ENCODE measurements at places on chromosomes 13 and 19.

- no peak for DNase-seq
Observed at GRCh38 chr19:6718741-6719539, 1.5 kb downstream of the C3 start.

GRCh38 chr19:1847684-1848398 is 442 bp downstream of the REXO1 start:
- no peak for DNase-seq

DNA sequence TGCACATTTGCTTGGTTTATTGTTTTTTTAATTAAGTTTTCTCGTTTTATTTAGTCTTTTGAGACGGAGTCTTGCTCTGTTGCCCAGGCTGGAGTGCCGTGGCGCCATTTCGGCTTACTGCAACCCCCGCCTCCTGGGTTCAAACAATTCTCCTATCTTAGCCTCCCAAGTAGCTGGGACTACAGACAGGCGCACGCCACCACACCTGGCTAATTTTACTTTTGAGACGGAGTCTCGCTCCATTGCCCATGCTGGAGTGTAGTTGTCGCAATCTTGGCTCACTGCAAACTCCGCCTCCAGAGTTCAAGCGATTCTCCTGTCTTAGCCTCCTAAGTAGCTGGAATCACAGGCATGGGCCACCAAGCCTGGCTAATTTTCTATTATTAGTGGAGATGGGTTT is 1.3 kb downstream of the RPS9 start:
- DNase-seq: no peak

- no peak for DNase-seq
Observed at GRCh38 chr13:113147206-113147605, 11.2 kb upstream of the PROZ start.

DNA sequence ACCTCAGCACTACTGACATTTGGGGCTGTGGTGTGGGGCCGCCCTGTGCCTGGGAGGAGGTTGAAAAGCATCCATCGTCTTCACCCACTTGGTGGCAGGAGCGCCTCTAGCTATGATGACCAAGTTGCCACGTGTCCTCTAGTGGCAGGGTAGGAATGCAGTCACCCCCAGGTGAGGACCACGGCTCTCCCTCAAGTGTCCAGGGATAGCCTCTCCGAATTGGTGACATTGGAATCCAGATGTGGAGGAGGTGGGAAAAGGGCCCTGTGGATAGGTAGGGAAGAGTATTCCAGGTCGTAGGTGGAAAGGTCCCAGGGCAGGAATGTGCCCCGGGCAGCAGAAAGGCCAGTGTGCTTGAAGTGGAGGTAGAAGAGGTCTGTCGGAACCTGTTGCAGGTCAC is 37.6 kb downstream of the ARHGEF18 start:
- no peak for DNase-seq

DNA sequence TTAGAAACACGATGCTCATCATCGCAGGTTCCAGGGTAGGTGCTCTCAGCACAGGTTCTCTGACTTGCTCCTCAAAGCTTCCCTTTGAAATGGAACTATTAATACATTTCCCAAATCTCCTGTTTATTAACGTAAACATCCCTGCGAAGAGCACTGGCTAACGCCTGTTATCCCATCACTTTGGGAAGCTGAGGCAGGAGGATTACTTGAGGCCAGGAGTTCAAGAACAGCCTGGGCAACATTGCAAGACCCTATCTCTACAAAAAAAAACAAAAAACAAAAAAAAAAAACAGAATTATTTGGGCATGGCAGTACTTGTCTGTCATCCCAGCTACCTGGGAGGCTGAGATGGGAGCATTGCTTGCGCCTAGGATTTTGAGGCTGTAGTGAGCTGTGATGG is 18.7 kb downstream of the CEACAM16 start:
- no peak for DNase-seq

- no peak for DNase-seq
Observed at GRCh38 chr13:90256746-90257145, 1090.7 kb upstream of the MIR17HG start.
